ENCODE measurements at places on chromosomes 5 and 9. TPM values are rescaled to one million over a fixed set of nuclear protein-coding genes. Genes with fewer than 3 reads are reported as not detected.

Gene LCN12
- total RNA-seq = 13.7 TPM

Gene CCL27
- not detected for total RNA-seq

Gene NAA35
- total RNA-seq = 26.2 TPM

Gene AMBP
- total RNA-seq = 0.23 TPM

Gene CD274
- total RNA-seq = 1.9 TPM

Gene LHX3
- not detected for total RNA-seq

DNA sequence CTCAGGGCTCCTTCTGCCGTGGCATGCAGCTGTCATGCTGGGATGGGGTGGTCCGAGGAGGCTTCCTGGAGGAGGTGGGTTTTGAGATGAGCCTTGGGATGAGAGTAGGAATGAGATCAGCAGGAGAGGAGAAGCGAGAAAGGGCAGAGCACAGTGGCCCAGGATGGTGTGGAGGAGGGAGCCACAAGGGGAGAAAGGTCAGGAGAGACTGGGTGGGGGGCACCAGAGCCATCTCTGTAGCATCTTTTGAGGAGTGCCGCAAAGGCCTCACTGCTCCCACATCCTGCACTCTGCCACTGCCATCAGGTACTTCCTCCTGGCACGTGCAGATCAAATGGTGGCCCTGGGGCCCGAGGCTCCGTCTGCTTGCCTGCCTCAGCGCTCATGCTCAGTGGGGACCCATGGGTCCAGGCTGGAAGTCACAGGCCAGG is 150.2 kb downstream of the MACROH2A1 start:
- no peak overlapping the region for H3K4me3 ChIP-seq
- no peaks in the 10 kb centered on the region for H3K27me3 ChIP-seq
- no peak for DNase-seq

DNA sequence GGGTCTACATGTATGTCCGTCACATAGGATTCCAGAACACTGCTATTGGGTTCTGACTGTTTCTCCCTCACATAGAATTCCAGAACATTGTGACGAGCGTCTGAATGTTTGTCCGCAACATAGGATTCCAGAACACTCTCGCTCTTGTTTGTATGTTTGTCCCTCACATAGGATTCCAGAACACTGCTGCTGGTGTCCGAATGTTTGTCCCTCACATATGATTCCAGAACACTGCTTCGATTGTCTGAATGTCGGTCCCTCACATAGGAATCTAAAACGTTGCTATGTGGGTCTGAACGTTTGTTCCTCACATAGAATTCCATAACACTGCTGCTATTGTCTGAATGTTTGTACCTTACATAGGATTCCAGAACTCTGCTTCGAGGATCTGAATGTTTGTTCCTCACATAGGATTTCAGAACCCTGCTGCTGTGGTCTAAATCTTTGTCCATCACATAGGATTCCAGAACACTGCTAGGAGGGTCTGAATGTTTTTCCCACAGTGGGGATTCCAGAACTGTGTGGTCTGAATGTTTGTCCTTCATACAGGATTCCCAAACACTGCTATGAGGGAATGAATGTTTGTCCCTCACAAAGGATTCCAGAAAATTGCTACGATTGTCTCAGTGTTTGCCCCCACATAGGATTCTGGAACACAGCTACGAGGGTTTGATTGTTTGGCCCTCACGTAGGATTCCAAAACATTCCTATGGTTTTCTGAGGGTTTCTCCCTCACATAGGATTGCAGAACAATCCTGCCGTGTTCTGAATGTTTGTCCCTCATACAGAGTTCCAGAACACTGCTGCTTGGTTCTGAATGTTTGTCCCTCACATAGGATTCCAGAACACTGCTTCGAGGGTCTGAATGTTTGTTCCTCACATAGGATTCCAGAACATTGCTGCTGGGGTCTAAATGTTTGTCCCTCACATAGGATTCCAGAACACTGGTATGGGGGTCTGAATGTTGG is 220.5 kb downstream of the FOXD4L6 start:
- DNase-seq = no peak
- H3K27me3 ChIP-seq = no peaks in the 10 kb centered on the region
- no peaks in the 10 kb centered on the region for H3K4me1 ChIP-seq
- no peaks in the 10 kb centered on the region for H3K36me3 ChIP-seq
- H3K27ac ChIP-seq = no peak overlapping the region

GRCh38 chr9:5536684-5537083 is 26.4 kb downstream of the PDCD1LG2 start:
- no peak overlapping the region for H3K27ac ChIP-seq
- H3K36me3 ChIP-seq = no peaks in the 10 kb centered on the region
- no peak overlapping the region for H3K4me3 ChIP-seq
- H3K4me1 ChIP-seq = no peaks in the 10 kb centered on the region
- no peaks in the 10 kb centered on the region for H3K27me3 ChIP-seq

GRCh38 chr5:159456261-159456660 is 126.0 kb upstream of the IL12B start:
- no peaks in the 10 kb centered on the region for H3K36me3 ChIP-seq
- H3K4me1 ChIP-seq = no peaks in the 10 kb centered on the region
- no peak overlapping the region for H3K27ac ChIP-seq
- H3K27me3 ChIP-seq = peaks cover 6% of the 10 kb centered on the region
- no peak for DNase-seq

- no peaks in the 10 kb centered on the region for H3K36me3 ChIP-seq
- no peaks in the 10 kb centered on the region for H3K4me1 ChIP-seq
- DNase-seq = no peak
- no peak overlapping the region for H3K4me3 ChIP-seq
Measured at GRCh38 chr9:71094708-71095251, 26.6 kb downstream of the TRPM3 start.

DNA sequence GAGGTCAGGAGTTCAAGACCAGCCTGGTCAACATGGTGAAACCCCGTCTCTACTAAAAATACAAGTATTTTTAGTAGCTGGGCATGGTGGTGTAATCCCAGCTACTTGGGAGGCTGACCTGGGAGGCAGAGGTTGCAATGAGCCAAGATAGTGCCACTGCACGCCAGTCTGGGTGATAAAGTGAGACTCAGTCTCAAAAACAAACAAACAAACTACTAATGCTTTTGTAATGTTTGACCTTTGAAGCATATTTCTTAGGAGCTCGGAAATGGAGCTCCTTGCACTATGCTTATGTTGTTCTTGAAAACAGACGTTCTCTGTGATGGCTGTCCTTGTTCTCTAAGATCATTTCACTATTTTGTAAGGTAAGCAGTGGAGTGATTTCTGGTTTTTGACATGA is 6.0 kb downstream of the F2RL2 start:
- no peak for DNase-seq
- H3K4me3 ChIP-seq = no peak overlapping the region
- H3K27me3 ChIP-seq = no peaks in the 10 kb centered on the region
- no peaks in the 10 kb centered on the region for H3K36me3 ChIP-seq
- no peaks in the 10 kb centered on the region for H3K4me1 ChIP-seq

DNA sequence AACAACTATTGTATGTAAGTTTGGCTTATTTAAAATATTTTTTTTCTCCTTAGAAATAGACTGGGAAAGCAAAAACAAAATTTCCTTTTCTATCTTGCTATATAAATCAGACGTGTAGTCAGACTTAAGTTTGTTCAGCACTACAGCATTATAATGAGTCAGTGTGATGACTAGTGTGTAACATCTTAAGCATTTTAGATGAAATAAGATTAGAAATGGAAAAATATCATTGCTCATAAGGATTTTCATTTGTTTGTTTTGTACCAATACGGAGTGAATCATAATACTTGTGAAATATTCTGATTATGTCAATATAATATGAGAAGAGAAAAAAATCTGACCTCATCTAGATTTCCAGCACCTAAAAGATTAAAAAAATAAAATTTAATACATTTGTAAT is 64.7 kb upstream of the RICTOR start:
- H3K4me3 ChIP-seq = no peak overlapping the region
- no peak for DNase-seq
- H3K36me3 ChIP-seq = no peaks in the 10 kb centered on the region

All from prostate gland (tissue), 2 donors.